SK-N-SH treated with all-trans-retinoic acid at 6 μM for 48 hours (cell line): ENCODE measurements at places on chromosomes 2 and 18.

- no peak for ATAC-seq
Measured at GRCh38 chr2:204069804-204070203, 133.2 kb downstream of the ICOS start.

GRCh38 chr18:68800075-68800474 is 2.2 kb downstream of the CCDC102B start:
- no peak for ATAC-seq

- no peak for ATAC-seq
Measured at GRCh38 chr2:148202237-148202636, 181.3 kb downstream of the MBD5 start.

DNA sequence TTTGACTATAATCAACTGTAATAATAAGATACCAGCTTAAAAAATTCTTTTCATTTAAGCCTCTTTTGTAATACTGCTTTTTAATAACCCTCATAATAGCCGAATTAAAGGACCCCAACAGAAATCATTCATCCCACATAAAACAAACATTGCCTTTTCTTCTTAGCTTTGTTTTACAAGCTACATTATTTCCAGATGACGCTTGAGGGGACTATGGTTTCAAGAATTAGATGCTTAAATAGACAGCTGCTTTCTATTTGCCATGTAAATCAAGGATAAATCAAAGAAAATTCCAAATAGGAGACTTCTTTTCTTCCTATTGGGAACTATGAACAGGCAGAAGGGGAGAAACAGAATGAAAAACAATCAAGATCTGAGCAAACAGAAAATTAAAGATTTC is 200.7 kb upstream of the SMAD7 start:
- no peak for ATAC-seq

GRCh38 chr2:234606896-234607295 is 110.0 kb upstream of the ARL4C start:
- no peak for ATAC-seq

GRCh38 chr2:1572638-1573037 is 159.4 kb downstream of the TPO start:
- ATAC-seq, result no peak

DNA sequence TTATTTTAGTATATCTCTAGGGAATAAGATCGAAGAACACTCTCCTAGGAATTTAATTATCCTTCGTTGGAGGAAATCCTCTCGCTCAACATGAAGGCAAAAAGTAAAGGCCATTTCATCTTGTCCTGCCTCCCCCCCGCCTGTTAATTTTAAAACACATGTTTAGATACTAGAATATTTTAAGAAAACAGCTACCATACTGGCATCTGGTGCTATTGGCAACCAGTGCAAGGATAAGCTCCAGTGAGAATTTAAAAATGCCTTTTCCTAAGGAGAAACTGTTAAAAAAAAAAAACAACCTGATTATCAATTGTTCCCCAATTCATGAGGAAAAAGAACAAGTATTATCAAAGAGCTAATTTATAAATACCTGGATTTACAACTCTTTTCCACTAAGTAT is 864.7 kb downstream of the NRXN1 start:
- no peak for ATAC-seq

- no peak for ATAC-seq
Measured at GRCh38 chr2:108936866-108937265, 52.2 kb downstream of the EDAR start.

DNA sequence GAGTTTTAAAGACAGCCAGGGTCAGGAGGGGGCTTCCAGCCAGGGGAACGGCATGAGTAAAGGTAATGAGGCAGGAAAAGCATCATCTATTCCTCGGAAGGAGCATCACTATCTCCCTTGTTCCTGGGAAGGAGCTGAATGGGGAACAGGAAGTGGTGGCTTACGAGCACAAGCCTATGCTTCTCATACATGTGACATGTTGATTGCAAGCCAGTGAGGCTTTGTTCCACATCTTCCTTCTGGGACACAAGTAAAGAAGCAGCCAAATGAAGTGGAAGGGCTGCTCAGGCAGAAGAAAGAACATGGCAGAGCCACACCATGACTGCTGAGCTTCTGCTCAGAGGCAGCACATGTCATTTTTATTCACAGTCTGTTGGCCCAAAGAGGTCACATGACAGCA is 15.1 kb upstream of the LMAN1 start:
- no peak for ATAC-seq

DNA sequence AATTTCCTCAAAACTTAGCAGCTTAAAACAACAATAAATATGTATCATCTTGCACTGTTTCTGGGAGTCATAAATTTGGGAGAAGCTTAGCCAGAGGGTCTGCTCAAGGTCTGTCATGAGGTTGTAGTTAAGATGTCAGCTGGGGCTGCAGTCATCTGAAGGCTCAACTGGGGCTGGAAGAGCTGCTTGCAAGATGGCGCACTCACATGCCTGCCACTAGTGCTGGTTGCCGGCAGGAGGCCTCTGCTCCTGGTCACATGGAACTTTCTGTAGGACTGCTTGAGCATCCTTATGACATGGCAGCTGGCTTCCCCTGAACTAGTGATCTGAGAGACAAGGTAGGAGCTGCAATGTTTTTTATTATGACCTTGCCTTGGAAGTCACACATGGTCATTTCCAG is 215.5 kb upstream of the HAAO start:
- ATAC-seq, result no peak

DNA sequence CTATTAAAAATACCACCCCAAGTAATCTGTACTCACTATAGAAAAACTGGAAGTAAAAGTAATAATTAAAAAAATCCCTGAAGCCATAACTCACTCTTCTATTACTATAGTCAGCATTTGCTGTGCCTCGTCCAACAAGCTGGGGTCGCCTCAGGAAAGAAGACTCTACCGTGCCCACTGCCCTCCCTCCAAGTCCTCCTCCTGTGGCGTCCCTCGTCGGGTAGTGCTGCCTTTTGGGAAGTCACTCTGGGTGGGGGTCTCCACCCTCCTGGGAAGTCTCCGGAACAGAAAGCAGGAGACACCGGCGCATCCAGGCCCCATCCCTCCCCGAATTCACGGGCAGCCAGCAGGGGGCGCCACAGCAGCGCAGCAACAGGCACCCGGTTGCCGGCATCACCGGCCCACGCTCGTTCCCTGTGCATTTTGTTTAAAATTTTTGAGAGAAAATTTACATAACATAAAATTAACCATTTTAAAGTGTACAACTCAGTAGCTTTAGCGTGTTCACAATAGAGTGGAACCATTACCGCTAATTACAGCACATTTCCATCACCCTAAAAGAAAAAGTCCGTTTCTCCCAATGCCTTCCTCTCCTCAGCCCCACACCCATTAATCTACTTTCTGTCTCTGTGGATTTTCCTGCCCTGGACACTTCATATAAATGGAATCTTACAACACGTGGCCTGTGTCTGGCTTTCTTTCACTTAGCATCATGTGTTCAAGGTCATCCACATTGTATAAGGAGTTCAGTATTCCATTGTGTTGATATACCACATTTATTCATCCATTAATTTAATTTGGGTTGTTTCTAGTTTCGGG is 62.2 kb downstream of the ADNP2 start:
- peak; percentile 39; the same call in 1 of the 3 replicates for ATAC-seq

GRCh38 chr2:229153267-229153666 is 117.8 kb downstream of the PID1 start:
- ATAC-seq, result no peak
